ENCODE measurements at places on chromosomes 3 and 15.

- DNase-seq: no peak
Observed at GRCh38 chr3:78112291-78113010, 1072.6 kb downstream of the ROBO2 start.

DNA sequence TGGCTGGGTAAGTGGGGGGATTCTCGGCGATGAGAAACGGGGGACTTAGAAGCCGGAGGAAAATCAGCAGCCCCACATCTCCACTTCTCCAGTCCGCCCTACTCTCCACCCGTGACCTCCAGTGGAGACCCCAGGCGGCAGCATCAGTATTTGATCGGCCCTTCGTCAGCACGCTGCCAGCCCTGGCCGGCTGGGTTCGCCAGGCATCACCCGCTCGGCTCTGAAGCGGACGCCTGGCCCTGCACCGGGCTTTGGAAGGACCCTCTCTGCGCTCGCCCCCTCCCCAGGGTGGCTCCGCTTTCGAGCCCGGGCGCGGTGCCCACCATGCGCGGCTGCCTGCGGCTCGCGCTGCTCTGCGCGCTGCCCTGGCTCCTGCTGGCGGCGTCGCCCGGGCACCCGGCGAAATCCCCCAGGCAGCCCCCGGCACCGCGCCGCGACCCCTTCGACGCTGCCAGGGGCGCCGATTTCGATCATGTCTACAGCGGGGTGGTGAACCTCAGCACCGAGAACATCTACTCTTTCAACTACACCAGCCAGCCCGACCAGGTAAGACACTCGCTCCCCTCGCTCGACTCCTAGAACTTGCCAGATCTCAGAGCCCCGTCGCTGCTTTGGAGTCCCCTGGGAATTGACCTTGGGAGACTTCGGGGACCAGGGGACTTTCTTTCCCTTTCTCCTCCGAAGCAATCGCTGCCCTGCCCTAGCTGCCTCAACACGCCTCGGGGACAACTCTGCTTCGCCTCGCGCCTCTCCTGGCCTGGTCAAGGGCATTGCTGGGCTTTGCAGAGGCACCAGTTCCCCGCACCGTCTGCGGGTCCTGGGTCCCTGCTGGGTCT lies 561 bp downstream of the SIDT1 start:
- DNase-seq: peak; percentile 30

GRCh38 chr3:30495172-30496065 lies 111.0 kb upstream of the TGFBR2 start:
- DNase-seq: no peak

DNA sequence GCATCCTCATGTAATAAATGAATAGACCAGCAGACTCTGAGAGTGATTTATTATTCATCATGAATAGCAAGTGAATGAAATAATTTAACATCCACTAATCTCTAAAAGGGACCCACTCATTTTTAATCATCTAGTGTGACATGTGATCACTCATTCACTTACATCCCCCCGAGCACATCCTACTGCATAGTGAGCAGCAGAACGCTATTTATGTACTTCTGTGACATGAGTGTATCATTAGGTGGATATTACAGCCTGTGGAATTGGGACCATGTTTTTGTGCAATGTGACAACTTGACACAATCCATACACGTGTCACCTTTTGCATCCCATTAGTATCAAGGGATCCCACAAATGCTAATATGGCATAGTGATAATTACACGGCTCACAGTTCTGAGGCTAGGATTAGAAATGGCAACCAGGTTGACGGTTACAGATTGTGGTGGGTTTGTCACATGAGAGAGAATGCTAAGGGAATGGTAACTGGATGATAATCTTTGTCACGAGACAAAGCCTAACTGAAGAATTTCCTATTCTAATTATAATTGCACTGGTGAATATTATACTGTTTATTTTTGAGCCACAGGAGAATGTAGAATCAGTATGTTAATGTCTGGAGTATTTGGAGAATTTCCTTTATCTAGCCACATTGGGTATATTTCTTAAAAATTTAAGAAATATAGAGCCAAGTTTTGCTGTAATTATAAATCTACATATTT lies 595.2 kb upstream of the TBL1XR1 start:
- no peak for DNase-seq

DNA sequence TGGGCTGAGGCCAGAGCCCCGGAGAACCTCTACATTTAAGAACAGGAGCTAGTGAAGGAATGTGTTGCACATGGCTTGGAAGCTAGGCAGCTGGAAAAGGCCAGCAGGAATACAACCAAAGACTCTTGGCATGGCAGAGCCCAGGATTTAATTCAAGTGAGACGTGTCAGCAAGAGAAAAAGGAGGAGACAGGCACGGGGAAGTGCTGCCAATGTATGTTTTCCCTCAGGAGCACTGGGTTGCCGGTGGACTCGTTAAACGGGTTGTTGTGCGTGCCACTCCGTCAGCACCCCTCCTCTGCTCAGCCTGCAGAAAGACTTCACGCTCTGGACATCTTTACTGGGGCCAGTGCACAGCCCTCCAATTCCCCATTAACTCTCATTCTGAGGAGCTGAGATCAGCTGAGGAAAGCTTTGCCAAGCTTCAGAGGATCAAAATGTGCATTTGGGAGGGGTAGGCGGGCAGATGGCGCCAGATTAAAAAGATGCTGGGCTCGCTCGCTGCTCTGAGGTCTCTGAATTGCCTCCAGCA lies 103.7 kb downstream of the PDZRN3 start:
- no peak for DNase-seq

- DNase-seq: no peak
Observed at GRCh38 chr3:101890716-101891115, 41.4 kb downstream of the NFKBIZ start.

GRCh38 chr15:44775953-44776352 lies 39.6 kb downstream of the TRIM69 start:
- DNase-seq: no peak

GRCh38 chr15:99202176-99202552 lies 47.2 kb downstream of the TTC23 start:
- no peak for DNase-seq

DNA sequence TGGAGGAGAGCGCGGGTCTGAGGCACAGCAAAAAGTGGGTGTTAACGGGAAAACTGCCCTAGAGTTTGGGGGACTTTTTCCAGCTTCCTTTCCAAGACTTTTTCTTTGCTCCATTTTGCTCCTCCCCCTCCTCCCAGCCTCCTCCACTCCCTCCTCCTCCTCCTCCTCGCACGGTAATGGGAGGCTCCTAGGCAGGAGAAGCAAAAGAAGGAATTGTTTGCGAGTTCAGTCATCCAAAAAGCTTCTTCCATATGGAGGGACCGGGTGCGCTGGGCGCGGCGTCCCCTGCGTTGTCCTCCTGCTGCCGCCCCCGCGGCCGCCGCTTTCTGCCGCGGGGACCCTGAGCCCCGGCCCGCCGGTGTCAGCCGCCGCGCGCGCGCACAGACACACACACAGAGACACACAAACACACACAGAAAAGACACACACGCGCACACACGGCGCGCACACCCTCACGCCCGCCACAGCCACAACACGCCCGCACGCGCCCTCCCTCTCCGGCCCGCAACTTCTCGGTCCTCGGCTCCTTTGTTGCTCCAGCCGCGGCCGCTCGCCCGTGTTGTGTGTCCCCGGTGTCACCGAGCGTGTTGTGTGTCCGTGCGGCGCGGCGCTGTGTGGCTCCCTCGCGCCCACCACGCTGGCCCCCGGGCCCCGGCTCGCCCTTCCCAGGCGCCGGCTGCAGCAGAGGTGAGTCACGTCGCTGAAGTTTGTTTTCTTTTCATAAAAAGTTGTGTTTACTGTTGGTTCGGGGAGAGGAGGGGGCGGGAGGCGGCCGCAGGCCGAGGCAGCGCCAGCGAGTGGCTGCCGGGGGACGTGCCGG lies at the start of gene BOC:
Gene BOC, plus strand, starts transcription at position 228 of the 820 bp plus-strand sequence. CDS start 38,246 bp downstream, outside the sequence.
- no peak for DNase-seq

DNA sequence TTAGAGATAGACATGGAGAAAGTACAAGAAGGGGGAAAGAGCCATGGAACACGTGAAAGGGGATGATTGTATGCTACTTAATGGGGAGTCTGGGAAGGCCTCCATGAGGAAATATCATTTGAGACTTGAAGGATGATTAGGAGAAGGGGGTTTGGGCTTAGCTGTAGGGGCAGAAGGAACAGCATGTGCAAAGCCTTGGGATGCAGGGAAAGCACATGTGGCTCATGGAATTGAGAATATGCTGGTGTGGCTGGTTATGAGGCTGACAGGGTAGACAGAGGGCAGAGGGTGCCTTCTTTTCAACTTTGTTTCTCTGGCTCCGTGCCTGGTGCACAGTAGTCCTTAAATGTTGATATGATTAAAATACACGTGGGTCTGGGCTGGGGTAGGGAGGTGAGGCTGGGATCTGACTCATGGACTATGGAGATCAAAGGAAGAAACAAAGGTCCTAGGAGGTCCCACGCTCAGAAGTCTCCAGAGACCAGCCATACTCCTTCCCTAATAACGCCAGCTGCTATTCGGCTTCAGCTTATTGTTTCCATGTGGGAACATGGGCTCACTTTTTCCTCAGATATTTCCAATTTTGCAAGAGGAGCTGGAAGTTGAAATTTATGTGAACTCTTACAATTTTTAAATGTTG lies 1.1 kb downstream of the GTF2E1 start:
- DNase-seq: no peak

DNA sequence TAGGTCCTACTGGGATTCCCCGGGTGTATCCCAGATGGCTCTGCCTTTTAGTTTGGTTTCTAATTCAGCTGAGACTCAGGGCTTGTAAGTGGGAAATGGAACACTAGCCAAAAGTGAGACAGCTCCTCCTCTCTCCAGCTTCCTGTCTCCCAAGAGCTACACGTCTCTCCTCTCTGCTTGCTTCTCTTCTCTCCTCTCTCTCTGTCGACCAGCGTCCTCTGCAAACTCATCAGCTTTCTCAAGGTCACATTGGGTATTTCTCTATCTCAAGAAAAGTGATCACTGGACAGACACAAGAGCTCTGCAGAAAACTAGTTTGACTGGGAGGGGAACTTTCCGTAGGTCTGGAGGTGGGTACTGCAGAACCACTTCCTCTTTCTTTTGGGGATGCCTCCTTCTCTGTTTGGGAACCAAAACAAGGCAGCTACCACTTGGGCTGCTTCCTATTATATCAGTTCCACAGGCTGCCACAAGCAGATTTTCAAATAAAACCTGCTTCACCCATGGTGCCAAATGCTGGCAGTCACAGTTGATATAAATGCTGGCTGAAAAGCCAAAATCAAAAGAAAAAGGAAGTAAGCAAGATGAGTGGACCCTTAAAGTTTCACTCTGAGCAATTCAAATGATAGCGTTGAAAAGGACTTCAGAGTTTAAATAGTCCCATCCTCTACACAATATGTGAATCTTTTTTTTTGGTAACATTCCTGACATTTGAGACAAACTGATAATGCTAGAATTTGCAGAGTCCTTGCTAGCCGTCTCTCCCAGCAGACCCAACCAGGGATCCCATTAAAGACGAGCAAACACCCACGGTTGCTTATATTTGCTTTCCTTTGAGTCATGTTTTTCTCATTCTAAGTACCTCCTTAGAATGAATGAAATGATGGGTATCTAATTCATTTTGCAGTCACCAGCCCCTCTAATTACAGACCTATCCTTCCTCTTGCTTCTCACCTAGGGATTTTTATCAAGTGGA lies 7.2 kb upstream of the DYNC1LI1 start:
- DNase-seq: no peak

DNA sequence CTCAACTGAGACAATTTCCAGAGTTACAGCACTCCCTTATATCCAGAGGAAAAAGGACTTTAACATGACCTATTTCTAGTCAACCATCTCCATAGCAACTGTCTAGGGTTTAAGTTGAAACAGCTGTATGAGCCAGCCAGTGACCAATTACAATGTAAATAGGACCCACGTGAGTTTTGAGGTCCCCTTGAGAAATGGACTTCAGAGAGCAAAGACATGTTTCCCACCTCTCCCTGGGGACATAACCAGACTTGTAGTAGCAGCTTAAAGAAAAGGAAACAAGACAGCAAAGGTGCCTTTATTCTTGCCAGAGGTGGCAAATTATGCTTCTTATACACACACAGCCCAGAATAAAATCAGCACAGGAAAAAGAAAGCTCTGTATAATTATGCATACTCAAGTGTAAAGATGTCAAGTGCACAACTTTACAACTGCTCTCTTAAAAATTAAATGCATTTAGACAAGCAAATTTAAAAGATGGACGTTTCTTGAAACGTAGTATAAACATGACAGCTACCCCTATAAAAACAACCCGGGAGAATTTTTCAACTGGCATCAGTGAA lies 40.2 kb downstream of the SUMF1 start:
- no peak for DNase-seq

- no peak for DNase-seq
Observed at GRCh38 chr15:31308185-31308639, 18.4 kb upstream of the KLF13 start.

All from effector memory CD8-positive, alpha-beta T cell (primary cell).